ENCODE measurements at places on chromosomes 1 and 21.

GRCh38 chr1:3001471-3002348 lies 19.6 kb upstream of the ACTRT2 start:
- DNase-seq = no peak

DNA sequence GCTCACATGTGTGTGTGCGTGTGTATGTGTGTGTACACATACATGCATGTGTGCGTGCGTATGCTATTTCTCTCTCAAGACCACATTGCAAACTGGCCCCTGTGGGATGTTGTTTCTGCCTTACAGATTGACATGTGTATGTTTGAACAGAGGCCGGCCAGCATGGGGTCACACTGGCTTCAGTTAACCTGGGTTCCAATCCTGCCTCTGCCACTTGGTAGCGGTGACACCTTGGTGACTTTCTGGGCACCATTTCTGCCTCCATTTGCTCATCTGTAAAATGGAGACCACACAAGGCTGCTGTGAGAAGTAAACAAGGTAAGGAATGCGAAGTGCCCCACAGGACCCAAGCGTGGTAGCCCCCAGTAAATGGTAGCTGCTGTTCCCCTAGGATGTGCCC lies 51.7 kb downstream of the TCP10L start:
- no peak for DNase-seq

DNA sequence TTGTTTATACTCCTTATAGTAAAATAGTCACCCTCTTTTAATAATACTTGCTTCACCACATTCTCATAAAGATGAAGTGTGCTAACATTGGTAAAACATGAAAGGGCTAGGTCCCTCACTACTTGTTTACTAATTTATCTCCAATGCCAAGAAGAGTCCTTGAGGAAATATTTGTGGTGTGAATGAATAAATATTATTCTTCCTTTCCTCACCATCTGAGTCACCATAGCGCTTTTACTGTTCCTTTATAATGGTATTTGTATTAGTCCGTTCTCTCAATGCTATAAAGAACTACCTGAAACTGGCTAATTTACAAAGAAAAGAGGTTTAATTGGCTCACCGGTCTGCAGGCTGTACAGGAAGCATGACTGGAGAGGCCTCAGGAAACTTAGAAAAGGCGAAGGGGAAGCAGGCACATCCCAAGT lies 222.8 kb upstream of the ZRANB2 start:
- DNase-seq = no peak

GRCh38 chr1:163807331-163808049 lies 485.7 kb downstream of the NUF2 start:
- no peak for DNase-seq

- DNase-seq = no peak
Measured at GRCh38 chr1:60078182-60078581, 4.6 kb upstream of the C1orf87 start.

- DNase-seq = no peak
Measured at GRCh38 chr1:10253755-10254154, 43.4 kb downstream of the KIF1B start.

GRCh38 chr1:54254055-54254454 lies 54.1 kb downstream of the MRPL37 start:
- DNase-seq = no peak

- no peak for DNase-seq
Measured at GRCh38 chr1:40796939-40797667, 13.5 kb downstream of the KCNQ4 start.

- DNase-seq = no peak
Measured at GRCh38 chr1:184359909-184360308, 26.9 kb upstream of the C1orf21 start.

DNA sequence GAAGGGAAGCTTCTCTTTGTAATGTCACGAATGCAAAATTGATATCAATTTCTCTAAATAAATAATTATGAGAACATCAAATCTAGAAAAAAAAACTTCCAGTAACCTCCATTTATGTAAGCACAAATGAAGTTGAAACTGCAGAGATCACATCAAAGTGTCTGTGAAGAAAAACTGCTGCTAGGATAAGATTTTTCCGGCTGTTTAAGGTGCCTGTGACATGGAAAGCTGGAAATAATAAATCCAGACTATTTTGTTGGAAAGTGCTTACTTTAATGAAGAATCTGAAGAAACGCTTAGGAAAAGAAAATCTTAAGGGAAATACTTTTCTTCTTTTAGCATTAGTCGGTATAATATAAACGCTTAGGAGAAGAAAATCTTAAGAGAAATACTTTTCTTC lies 57.0 kb downstream of the CHRM3 start:
- no peak for DNase-seq

DNA sequence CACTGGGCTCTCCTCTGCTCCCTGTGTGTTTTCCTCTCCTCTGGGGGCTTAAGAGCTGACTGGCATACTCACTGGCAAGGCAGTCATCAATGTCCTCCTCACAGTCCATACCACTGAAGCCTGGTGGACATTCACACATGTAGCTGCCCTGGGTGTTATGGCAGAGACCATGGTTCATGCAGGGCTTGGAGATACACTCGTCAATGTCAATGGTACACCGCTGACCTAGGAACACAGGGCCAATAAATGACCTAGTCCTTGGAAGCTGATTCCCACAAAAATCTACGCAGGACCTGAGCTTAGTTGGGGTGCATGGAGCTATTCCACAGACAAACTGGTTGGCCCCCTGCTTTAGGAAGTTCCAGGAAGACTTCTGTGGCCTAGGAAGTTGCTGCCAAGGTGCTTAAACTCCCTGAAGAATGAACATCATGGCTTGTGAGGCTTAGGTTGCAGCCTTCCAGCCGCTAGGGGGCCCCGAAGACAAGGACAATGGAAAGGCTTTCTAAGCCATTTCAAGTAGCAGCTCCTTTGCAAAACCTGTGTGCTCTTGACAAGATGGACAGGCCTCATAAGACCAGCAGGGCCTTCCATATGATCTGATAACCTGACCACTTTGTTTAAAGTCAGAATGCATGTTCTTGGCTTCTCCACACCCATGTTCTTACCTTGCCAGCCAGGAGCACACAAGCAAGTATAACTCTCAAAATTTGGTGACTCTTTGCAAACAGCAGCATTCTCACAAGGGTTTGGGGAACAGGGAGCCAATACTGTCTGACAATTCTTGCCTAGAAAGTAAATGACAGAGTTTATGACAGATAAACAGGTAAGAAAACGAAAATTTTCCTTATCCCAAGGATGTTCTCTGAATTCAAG lies 52.3 kb upstream of the ADAM30 start:
- DNase-seq = peak; percentile 69

- no peak for DNase-seq
Measured at GRCh38 chr1:243447347-243447746, 191.5 kb downstream of the SDCCAG8 start.

DNA sequence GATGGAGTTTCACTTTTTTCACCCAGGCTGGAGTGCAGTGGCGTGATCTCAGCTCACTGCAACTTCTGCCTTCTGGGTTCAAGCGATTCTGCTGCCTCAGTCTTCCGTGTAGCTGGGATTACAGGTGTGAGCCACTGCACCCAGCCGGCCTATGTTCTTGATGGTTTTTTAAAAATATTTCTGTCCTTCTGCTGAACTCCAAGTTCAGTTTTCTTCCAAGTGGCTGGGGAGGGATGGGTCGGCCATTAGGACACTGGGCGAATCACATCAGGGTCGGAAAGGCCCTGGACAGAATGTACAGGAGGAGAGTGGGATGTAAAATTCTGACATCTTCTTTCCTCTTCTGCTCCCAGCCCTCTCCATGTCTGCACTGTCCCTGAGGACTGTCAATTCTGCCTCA lies 289.6 kb downstream of the PTPRU start:
- no peak for DNase-seq

DNA sequence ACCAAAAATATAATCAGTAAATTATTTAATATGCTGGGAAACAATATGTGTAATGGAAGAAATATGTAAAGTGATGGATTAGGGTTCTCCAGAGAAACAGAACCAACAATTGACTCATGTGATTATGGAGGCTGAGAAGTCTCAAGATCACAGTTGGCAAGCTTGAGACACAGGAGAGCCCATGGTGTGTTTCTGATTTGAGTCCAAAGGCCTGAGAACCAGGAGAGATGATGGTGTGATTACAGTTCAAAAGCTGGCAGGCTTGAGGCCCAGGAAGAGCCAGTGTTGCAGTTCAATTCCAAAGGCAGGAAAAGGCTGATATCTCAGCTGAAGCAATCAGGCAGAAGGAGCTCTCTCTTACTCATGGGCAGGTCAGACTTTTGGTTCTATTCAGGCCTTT lies 138.8 kb upstream of the NBPF11 start:
- no peak for DNase-seq

DNA sequence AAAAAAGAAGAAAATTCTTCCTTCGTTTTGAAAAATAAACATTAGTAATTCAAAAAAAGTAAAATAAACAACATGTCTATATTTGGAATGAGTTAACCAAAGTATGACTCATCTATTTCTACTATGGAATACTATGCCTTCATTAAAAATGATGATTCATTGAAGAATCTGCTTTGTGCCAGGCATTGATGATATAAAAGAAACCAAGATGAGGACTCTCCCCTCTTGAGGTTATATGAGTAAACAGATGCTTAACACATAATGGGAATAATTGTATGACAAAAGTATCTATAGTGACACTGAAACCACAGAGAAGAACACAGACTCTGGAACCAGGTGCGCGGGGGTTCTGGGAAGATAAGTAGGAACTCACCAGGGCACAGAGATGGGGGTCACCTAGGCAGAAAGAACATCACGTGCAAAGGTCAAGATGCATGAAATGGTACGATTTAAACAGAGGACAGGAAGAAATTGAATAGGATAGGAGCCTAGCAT lies 18.8 kb downstream of the ELF3 start:
- DNase-seq = no peak

DNA sequence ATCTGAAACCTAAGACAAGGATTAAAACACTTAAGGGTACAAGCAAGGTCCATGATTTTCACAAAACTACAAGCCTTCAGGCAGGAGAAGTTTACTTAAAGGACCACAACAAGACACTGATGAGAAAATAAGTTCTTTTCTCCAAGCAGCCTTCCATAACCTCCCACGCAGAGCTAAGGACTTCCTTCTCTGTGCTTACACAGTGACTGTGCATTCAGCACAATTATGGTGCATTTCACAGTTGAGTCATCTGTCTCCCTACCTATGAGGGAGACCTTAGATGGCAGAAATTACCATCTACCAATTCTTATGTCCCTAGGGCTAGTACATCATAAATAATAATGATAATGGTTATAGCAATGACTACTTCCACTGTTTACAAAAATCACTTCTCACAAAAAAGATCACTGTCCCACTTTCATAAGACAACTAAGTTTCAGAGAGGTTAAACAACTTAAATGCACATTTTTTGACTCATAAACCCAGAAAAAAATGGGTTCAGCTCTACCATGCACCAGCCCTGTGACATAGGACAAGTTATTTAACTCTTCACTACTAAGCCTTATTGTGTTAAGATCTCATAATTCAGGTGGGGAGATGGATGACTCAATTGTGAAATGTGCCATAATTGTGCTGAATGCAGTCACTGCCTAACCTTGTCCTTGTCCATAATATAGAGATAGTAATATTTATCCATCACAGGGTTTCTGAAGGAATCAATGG lies 45.3 kb downstream of the TARBP1 start:
- DNase-seq = no peak

DNA sequence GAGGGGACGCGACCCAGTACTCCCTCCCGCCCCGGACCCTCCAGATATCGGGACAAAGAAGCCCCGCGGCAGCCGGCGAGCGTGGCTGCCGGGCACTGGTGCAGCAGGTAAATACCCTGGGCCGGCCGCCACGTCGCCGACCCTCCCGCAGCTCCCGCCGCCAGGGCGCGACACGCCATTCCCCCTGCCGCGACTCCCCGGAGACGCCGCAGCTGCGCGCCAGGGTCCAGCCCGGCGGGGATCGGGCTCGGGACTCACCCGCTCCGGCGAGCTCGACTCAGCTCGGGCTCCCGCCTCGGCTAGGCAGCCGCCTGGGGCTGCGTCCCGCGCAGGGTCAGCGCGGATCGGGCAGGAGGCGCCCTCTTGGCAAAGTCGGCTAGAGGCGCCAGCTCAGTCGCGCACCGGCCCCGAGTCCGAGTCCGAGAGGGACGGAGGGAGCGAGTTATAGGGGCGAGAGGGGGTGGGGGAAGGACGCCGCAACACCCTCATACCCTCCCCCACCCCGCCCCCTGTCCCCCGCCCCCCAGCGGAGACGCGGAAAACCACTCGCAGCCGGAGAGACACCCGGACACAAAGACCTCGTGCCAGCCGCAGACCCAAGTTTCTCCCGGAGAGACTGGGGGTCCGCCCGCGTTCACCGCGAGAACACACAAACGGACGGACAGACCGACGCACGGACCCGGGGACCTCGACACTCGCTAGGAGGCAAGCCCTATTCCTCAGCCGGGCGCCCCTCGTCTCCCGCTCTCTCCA lies 985 bp downstream of the SYT6 start:
- DNase-seq = peak; percentile 41

- no peak for DNase-seq
Measured at GRCh38 chr1:167927046-167927754, 9.3 kb upstream of the DCAF6 start.

DNA sequence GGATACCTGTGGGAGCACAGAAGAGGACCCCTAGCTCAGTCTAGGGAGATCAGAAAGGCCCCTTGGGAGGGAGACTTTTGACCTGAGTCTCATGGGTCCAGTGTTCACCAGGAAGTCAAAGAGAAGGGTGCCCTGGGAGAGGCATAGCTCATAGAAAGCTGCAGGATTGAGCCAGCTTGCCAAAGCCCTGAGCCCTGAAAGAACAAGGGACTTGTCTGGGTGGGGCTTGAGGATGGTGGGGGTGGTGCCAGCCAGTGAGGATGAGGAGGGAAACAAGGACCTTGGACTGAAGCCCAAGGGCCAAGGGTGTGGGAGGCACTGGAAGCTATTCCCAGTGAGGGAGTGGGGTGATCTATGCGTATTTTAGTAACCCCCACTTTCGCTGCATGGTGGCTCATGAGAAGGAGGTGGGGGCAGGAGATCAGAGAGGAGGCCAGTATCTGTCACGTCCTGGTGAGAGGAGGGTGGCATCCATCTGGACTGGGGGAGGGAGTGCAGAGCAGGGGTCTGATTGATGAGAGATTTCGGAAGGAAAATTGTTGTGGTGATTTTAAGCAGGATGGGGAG lies 28.4 kb downstream of the DMBX1 start:
- DNase-seq = no peak

- DNase-seq = no peak
Measured at GRCh38 chr1:997713-997992, 2.2 kb downstream of the HES4 start.

DNA sequence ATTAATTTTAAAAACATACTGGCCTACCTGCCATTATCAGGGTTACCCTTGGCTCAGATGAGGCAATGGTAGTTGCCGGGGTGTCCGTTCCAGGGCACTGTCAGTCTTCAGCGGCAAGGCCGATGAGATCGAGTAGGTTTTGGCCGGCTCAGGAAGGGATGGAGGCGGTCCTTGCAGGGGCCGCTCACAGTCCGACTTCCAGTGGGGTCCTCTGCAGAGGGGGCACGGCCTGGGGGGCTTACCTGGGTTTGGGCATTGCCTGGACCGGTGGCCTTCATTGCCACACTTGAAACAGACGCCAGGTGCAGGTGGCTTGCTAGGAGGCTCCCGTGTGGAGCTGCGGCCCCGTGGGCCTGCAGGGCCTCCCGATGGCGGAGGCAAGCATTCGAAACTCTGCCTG lies 2.5 kb downstream of the ERVH48-1 start:
- no peak for DNase-seq
